HCT116 (cell line): ENCODE measurements at places on chromosomes 4 and X.

- peak; percentile 76 for DNase-seq
These were observed 60.2 kb upstream of the CBR4 start for GRCh38 chr4:169070071-169070894.

GRCh38 chr4:17614416-17615299 is at the start of gene MED28:
MED28 (plus strand) TSS chr4:17614641; CDS start chr4:17614655, 14 bp downstream.
- DNase-seq, result peak; percentile 87

GRCh38 chr4:183017962-183018361 is 81.1 kb upstream of the WWC2 start:
- no peak for DNase-seq

DNA sequence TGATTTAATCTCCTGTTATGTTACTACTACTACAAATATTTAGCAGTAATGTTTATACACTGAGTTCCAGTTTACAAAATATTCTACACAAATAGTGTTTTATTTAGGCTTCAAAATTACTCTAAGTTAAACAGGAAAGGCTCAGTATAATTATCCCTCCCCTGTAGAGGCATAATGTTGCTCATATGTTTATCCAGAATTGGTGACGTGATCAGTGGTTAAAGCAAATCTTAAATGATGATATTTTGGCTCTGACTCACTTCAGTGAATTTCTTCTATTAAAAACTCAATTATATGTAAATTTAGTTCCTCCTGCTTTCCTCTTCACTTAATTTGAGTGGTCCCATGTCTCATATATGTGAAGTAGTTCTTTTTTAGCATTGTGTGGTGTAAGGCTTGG is 438.5 kb downstream of the ADGRL3 start:
- no peak for DNase-seq

GRCh38 chr4:157803845-157804521 is 368.8 kb downstream of the GASK1B start:
- no peak for DNase-seq
